ENCODE measurements at places on chromosomes 12 and 14. TPM values are rescaled to one million over a fixed set of nuclear protein-coding genes. Genes with fewer than 3 reads are reported as not detected.

The MON2 gene
- polyA plus RNA-seq = 25.4 TPM

The TMEM63C gene
- not detected for polyA plus RNA-seq

The ARMH4 gene
- 6.4 TPM for polyA plus RNA-seq

The CD4 gene
- 24.8 TPM for polyA plus RNA-seq

The TAS2R31 gene
- polyA plus RNA-seq = 0.60 TPM

The GPR135 gene
- 2.4 TPM for polyA plus RNA-seq

The PNN gene
- 19.7 TPM for polyA plus RNA-seq

The FMNL3 gene
- polyA plus RNA-seq = 15.8 TPM

The NFATC4 gene
- polyA plus RNA-seq = 42.0 TPM

The GPR132 gene
- 0.14 TPM for polyA plus RNA-seq

The RNF212B gene
- not detected for polyA plus RNA-seq

The KRT3 gene
- polyA plus RNA-seq = not detected

The GPR84 gene
- polyA plus RNA-seq = not detected

The AQP6 gene
- polyA plus RNA-seq = not detected

DNA sequence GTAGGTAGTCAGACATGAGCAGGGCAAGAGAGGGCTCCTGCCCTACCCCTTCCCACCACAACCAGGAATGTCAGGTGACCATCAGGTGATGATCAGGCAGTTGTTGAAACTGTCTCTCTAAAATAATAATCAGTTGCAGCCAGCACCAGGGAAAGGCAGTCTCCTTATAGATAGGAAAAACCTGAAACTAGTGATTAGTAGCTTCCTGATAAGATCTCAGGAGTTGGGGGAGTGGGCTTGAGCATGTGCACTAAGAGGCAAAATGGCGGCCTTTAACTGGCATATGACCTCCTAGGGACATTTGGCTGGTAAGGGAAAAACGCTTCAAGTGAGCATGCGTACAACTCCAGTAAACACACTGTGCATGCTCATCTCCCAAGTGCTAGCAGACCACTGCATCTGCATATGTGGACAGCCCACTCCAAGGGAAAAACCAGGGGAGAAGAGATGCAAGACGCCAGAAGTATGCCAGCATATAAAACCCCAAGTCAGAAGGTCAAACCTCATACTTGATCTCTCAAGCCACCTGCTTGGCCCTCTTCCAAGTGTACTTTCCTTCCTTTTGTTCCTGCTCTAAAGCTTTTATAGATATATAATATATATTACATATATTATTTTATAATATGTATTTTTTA lies 37.1 kb downstream of the TGFB3 start:
- DNase-seq = no peak

DNA sequence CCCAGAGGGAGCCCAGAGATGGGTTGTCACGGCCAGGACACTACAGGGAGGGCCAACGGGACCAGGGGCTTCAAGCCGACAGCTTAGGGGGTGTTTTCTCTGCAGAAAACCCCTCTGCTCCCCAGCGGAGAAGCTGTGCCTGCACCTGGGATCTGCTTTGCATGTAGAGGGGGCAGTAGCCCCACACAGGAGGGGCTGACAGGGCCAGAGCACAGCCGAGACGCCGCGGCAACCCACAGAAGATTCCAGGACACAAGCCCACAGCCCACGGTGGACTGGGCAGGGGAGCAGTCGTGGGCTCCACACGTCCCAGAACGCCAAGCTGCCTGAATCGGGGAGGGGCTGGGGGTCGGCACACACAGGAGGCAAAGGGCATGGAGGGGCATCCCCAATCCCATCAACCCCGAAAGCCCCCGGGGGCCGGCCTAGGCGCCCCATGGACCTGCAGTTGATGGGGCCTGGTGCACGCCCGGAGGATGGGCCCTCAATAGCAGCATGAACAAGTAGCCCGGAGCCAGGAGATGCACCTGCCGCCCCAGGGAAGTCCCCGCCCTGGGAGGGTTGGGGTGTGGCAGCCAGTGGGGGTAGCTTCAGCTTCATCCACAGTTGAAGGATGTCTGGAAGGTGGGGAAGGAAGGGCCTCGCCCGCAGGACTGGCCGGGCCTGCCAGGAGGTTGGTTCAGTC lies 30.5 kb upstream of the TMEM179 start:
- DNase-seq = no peak

GRCh38 chr12:3170423-3171194 lies 93.4 kb downstream of the TSPAN9 start:
- peak; percentile 76 for DNase-seq

DNA sequence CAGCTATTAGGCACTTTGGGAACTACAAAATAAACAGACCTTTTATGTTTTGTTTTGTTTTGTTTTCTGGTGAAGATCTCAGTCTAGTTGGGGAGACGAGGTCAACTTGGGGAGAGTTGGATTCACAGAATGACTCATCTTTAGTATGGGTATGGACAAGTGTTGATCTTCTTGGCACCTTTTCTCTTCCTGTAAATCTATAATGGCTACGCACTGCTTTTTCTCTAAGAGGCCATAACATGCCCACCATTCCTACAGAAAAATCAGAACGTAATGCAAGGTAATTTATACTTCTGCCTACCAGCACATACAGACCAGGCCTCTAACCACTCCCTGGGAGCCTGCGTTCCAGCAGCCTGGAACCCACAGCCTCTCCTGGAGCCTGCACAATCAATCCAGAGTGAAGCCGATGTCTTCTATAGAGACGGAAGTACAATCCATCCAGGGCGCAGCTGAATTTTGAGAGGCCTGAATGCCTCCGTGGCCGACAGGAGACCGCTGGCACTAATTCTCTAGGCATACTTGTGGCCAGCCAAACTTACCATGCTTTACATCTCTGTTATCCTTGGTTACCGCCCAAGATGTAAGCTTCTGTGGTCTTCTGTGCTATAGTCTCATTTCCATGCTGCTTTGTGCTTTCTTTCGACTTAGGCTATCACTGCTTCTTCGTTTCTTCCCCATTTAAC lies 717 bp downstream of the PPHLN1 start:
- DNase-seq = no peak

- no peak for DNase-seq
Measured at GRCh38 chr14:24634158-24634557, at the start of gene GZMB. Gene GZMB, minus strand, starts transcription at chr14:24634190. Its CDS starts 30 bp downstream, at chr14:24634160.

- no peak for DNase-seq
Measured at GRCh38 chr12:132006056-132006680, 56.4 kb downstream of the EP400 start.

GRCh38 chr12:54786081-54786480 lies 68.2 kb upstream of the MUCL1 start:
- DNase-seq = no peak

GRCh38 chr12:49293056-49293956 lies 1.6 kb upstream of the PRPH start:
- DNase-seq = no peak

DNA sequence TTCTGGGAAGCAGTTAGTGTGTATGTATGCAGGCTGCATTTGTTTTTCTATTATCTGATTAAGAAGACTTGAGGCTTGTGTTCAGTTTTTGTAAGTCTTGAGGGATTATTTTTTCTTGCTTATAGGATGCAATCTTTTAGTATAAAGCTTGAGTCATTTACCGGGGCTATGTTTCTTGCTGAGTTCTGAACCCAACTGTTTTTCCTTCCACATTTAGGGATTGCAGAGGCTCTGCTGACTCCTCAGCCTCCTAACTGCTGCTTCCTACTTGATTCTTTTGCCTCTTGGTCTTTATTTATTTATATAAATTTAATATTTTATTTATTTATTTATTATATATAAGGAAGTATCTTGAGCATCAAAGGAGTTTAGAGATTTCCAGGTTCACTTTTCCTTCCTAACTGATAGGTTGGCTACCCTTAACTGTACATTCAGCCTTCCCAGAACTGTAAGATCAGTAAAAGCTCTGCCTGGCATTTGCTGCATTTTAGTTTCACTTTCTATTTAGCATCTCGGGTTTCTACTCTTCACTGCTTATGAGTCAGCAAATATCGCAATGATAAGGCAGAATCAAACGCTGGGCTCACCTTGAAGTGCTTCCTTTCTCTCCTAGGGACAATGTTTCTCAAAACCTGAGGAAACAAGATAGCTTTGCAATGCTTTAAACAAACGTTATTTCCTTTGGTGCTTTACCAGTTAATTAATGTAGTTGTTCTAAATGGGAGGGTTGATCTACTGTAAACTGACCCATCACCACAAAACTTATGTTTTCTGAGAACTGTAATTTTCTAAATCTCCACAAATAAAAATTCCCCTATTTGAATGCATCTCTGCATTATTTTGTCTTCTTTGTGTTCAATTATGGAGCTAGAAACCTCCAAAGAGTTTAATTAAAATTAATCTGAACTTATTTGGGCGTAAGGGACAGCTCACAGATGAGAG lies 1183.7 kb upstream of the TMEM132C start:
- peak; percentile 30 for DNase-seq

- DNase-seq = no peak
Measured at GRCh38 chr12:120998435-120998834, 17.9 kb downstream of the C12orf43 start.

DNA sequence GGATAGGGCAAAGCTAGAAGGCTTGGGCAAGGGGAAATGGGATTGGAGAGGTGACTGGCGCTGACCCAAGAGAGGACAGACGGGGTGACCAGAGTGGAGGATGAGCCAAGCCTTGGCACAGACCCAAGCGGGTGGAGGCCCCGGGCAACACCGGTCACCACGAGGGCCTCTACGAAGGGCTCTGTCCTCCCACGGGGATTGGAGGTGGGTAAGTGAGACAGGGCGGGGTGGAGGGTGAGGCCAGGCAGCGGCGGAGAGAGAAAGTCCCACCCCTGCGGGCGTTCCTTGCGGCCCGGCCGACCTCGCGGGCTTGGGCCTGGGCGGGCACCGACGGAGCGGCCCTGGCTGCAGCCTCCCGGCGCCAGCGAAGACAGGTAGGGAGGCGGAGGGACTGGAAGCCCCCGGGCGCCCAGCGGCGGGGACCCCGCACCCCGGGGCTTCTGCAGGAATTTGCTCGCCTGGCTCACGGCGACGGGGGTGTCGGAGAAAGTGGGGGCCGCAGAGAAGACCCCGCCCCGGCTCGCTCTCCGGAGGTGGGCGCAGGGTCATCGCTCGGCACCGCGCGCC lies at the start of gene PAPLN:
Gene PAPLN (plus strand): TSS at position 288 of the 567 bp plus-strand sequence. CDS start 2,273 bp downstream, outside the sequence.
- DNase-seq = no peak

- DNase-seq = no peak
Measured at GRCh38 chr12:111393700-111394300, 11.9 kb upstream of the SH2B3 start.

- no peak for DNase-seq
Measured at GRCh38 chr12:52193991-52194390, 2.2 kb upstream of the KRT80 start.

DNA sequence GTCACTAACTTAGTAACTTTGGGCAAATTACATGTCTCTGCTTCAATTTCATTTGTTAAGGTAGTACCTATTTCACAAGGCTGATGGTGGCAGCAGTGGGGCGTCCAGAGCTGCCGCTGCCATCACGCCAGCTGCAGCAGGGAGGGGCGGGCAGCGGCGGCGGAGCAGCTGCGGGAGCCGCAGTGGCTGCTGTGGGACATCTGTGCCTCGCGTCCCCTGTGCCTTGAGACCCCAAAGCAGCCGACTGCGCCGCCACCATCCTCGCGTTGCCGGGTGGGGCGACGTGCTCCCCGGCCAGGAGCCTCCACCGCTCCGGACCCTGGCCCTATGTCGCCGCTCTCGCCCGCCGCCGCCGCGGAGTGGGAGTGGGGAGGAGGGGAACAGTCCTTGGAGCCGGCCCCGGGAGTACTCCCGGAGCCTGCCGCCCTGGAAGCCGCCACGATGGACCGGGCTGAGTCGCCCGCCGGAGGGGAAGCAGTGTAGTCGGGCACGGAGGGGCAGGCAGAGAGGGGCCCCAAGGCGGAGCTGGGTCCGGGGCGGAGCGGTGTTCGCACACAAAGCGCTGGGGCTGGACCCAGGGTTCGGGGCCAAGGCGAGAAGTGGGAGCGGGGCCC lies 51.4 kb downstream of the A2M start:
- DNase-seq = no peak

DNA sequence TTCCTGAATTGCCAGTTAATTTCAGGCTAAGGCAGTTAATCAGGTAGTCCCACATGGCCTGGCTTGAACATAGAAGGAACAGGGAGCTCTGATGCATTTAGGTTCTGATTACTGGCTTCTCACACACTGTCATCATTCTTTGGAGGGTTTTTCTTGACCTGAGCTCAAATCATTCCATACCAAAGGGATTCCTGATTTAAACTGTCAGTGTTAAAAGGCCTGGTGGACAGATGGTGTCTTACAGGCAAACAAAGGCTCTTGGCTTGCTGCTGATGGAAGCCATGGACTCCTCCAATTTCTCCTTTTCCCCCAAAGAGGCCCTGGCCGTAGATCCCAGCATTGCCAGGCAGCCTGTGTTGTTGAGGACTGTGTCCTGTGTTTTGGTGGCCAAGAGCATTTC lies 30.2 kb downstream of the CACNA1C start:
- no peak for DNase-seq

DNA sequence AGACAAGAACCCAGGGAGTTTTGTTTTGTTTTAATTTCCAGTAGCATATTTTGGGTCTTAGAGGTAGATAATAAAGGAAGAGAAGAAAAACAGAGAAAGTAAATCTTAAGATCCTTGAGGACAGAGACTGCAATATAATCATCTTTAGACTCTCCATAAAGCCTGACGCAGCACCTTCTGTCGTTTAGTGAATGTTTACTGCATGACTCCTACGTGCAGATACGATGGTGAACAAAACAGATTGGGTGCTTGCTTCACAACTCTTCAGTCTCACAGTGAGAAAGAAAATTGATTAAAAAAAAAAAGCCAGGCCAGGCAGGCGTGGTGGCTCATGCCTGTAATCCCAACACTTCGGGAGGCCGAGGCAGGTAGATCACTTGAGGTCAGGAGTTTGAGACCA lies 86.9 kb downstream of the STON2 start:
- DNase-seq = no peak

GRCh38 chr12:58425481-58426392 lies 484.4 kb downstream of the ATP23 start:
- DNase-seq = peak; percentile 82

GRCh38 chr12:104555648-104556047 lies 98.9 kb downstream of the CHST11 start:
- DNase-seq = no peak

- no peak for DNase-seq
Measured at GRCh38 chr12:3300833-3301401, 190.1 kb upstream of the PRMT8 start.

DNA sequence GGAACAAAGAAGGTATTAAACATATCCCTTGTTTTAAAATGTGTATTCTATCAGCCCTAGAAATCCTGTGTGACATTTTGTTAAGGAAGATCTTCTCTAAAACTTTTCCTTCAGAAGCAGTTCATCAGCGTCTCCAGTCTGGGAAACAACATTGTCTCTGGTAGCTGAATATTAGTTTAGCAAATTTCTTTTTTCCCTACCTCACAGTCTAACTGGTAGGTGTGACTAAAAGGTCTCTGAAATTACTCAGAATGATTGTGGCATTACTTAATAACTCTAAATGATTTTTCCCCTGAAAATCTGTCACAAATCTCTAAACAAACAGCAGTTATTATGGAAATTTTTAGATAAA lies 1044.8 kb downstream of the FLRT2 start:
- no peak for DNase-seq

DNA sequence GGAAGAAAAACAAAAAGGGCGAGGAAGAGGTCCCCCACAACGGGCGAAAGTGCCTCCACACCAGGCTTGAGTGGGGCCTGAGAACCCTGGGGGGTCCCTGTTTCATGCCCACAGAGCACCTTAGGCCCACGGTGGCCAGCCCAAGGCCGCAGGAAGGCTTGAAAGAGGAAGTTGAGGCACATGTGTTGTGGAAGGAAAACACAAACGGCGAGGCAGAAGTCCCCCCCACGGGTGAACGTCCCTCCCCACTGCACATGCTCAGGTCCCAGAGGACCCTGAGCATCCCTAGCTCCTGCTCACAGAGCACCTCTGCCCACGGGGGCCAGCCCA lies 371.5 kb downstream of the ALG10 start:
- no peak for DNase-seq

GRCh38 chr12:100715976-100716944 lies 78.3 kb upstream of the ANO4 start:
- DNase-seq = no peak

All from AG04450 (cell line).